ENCODE measurements at places on chromosomes 13 and 19.

DNA sequence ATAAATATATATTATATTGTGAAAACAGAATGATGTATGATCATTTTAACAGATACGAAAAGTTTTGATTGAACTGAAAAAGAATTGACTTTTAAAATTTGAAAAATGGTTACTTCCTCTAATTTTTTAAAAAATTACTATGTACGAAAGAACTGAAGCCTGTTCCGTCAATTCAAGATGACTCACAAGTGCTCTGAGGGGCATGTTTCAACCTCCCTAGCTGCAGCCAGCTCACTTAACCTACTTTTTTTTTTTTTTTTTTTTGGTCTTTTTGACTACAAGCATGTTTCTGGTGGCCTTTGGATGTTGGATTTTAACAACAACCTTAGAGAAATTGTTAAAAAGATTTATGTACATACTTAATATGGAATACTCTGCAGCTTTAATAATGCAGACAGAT, 1139.3 kb downstream of the DIAPH3 start:
- no peak for DNase-seq

- no peak for DNase-seq
Observed at GRCh38 chr19:45331411-45331810, 8.7 kb upstream of the CKM start.

- DNase-seq: no peak
Observed at GRCh38 chr19:54299126-54299498, 13.9 kb downstream of the LILRA5 start.

DNA sequence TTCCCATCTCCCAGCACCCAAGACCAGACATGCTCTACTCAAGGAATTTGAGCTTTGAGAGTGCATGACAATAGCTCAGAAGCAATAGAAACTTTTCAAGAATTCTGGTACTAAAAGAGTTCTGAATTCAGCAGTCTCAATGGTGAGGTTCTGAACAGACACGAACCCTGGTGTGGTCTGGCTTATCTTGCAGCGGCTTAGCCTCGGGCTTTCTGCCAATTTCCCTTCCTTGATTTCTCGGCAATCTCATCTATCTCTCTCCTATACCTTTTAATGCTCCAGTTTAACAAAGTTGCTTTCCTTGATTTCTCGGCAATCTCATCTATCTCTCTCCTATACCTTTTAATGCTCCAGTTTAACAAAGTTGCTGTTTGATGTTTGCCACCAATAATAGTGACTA, 174.6 kb downstream of the SPRY2 start:
- no peak for DNase-seq

GRCh38 chr19:16435238-16435917, 36.4 kb downstream of the EPS15L1 start:
- no peak for DNase-seq

DNA sequence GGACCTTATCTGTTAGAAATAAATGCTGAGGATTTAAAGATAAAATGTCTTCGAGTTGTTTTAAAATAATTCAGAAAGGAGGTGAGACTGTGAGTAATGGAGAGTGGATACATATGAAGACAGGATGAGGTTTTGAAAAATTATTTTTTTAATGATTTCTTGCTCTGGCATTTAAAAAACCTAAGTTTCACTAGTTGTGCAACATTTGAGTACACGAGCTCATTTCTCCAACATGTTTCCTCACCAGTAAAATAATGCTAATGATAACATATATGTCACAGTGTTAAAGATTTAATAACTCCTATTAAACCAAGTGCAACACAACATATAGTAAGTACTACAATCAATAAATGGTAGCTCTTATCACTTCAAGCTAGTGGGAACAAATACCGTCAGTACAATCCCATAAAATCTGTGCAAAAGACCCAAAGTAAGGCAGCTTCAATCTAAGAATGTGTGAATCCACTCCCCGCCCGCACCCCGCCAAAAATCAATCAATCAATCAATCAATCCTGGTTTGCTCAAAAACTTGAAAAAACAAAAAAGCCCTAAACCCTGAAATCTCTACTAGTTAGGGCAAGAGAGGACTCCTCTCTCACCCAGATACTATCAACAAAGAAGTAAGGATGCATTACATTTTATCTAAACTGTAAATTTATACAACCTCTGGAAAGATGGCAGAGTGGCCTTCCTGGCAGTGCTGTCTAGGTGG, 1.3 kb downstream of the ALG5 start:
- DNase-seq: no peak
